ENCODE measurements at places on chromosomes 11 and 22.

DNA sequence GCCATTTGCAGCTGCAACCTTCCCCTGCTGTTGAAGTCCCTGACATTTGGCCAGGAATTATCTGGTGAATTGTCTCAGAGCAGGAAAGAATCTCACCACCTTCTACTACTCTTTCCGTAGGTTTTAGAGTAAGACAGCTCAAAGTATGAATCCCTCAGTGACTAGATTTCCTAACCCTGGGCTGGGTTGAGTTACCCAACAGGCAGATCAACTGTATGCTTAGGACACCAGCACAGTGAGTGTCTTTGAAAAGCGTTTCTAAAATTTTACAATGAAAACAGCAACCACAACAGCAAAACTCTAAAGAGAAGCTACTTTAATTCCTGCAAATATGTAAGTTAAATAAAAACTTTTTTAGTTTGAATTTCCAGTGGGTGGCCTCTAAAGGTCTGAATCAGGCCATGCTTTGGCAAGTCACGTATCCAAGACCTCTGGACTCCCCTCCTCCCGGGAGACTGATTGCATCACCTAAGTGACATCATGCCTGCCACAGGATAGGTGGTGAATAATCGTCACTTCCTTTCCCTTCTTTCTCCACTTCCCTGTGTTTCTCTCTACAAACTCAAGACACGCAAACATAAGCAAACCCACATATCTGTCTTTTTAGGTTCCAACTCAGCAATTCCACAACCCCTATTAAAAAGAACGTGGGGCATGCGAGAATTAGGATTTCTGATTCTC lies 7.8 kb downstream of the OR8B12 start:
- DNase-seq = no peak

GRCh38 chr11:6799402-6799801 lies at the start of gene OR6A2:
Gene OR6A2 (minus strand): TSS chr11:6799689. CDS start chr11:6795708, 3,981 bp downstream.
- no peak for DNase-seq

- no peak for DNase-seq
Measured at GRCh38 chr22:49672014-49672516, 155.6 kb downstream of the BRD1 start.

GRCh38 chr22:46557736-46558480 lies 20.5 kb upstream of the CELSR1 start:
- no peak for DNase-seq

DNA sequence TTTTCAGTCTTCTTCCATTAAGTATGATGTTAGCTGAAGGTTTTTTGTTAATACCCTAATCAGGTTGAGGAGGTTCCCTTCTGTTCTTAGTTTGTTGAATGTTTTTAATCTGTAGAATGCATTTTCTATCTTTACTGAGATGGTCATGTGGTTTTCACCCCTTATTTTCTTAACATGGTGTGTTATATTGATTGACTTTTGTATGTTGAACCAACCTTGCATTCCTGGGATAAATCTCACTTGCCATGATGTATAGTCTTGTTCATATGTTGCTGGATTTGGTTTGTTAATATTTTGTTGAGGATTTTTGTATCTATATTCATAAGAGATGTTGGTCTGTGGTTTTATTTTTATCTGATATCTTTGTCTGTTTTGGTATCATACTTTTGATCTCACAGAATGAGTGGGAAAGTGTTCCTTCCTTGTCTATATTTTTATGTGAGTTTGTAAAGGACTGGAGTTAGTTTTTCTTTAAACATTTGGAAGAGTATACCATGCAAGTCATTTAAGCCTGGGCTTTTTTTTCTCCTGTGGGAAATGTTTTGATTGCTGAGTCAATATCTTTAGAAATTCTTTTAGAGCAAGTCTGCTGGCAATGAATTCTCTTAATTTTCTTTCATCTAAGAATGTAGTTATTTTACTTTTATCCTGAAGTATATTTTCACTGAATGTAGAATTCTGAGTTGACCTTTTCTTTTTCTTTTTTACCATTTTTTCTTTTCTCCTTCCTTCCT lies 5.5 kb upstream of the P4HA3 start:
- no peak for DNase-seq

GRCh38 chr11:122743949-122744348 lies 88.4 kb downstream of the UBASH3B start:
- DNase-seq = peak; percentile 54

- no peak for DNase-seq
Measured at GRCh38 chr11:987671-988070, 48.8 kb downstream of the MUC6 start.

DNA sequence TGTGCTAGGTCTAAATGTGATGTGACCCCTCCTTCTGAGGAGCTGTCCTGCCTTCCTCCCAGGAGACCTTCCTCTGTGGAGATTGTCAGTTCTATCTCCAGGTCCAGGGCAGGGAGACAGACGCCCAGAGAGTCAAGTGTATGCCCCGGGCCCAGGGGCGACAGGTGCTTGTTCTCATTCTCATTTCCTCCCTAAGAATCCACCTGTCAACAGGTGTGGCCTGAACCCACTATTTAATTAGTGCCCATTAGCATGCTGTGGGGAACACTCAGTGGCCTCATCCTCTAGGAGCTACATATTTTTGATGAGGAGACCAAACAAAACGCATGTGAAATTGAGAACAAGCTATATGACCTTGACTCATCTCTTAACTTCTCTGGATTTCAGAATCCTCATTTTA lies 9.5 kb downstream of the PKNOX2 start:
- no peak for DNase-seq

GRCh38 chr11:6481924-6482275 lies 599 bp downstream of the TIMM10B start:
- no peak for DNase-seq

GRCh38 chr22:37439347-37439746 lies 12.1 kb upstream of the ELFN2 start:
- no peak for DNase-seq

DNA sequence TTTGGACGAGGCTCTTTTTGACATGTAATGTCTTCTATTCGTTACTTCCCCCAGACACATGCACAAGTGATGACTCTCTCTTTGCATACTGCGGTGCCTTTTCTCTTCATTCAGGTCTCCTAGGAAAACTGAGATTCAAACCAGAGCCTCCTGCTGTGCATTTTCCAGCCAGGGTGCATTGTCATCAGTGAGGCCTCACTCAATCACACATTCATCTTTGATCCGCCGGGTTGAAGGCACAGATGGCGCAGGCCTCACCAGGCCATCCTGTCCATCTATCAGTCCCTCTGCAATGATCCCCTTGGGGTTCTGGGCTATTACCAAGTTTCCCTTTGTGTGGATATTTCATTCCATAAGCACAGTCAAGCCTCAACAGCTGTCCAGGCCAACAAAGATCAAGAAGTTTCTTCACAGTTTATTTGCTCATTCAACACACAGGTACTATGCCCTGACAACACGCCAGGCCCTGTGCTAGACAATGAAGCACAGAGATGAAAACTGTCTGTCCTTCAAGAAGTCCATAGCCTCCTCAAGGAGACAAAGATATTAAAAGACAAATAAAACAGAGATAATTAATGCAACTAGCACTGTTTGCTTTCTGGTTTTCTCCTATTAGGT lies 107.8 kb downstream of the LARGE1 start:
- DNase-seq = no peak

- no peak for DNase-seq
Measured at GRCh38 chr22:25996669-25997068, 172.6 kb upstream of the SEZ6L start.

DNA sequence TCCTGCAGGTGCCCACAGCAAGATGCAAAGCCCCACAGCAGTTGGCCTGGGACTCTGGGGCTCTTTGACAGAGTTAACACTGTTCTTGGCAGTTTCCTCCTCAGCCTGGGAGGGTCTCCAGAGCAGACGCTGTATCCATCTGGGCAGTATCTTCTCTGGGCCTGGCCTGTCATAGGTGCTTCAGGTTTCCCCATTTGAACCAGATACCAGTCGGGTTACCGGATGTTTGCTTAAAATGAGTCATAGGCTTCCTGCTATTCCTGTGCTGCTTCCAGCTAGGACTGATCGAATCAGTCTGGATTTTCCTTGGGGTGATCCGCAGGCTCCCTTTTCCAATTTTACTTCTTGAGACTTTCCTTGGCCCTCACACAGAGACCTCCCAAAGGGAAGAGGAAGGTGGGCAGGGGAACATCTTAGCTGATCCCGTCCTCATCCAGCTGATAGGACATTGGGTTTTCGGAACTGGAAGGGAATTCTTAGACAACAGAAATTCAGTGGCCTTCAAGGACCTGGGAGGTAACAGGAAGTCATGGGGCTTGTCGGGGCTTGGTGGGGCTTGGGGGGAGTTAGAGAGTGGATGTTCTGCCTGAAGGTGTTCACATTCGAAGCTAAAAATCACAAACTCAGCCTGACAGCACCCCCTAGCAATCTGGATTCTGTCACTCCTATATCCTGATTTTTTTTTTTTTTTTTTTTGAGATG lies 2.4 kb upstream of the RANGAP1 start:
- DNase-seq = no peak

GRCh38 chr11:61954851-61955421 lies 4.8 kb downstream of the BEST1 start:
- no peak for DNase-seq

GRCh38 chr11:73321604-73322381 lies 13.7 kb downstream of the ARHGEF17 start:
- no peak for DNase-seq

- no peak for DNase-seq
Measured at GRCh38 chr22:32340411-32340810, 17.3 kb upstream of the RFPL3 start.

- DNase-seq = no peak
Measured at GRCh38 chr11:134200688-134201087, 23.1 kb downstream of the NCAPD3 start.

DNA sequence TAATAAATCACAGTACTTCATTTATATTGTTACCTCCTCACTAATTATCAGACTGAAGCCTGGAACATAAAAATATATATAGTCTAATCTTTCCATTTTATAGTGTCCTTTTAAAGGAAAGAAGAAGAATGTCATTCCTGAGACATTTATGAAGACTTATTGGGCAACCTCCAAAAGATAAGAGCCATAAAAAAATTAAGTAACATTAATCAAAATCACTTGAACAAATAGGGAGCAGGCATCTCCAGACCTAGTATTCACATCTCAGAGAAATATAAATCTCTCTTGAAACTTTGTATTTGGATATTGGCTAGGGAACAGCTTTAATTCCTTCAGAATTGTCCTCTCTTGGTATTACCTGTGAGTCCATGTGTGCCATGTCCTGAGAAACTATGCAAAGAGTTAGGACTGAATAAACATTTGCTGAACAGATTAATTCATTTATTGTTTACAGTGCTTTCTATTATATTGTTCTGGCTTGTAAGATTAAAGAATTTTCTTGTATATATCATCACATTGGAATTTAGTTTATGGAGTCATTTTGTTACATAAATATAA lies 530.5 kb upstream of the LRRC4C start:
- no peak for DNase-seq

DNA sequence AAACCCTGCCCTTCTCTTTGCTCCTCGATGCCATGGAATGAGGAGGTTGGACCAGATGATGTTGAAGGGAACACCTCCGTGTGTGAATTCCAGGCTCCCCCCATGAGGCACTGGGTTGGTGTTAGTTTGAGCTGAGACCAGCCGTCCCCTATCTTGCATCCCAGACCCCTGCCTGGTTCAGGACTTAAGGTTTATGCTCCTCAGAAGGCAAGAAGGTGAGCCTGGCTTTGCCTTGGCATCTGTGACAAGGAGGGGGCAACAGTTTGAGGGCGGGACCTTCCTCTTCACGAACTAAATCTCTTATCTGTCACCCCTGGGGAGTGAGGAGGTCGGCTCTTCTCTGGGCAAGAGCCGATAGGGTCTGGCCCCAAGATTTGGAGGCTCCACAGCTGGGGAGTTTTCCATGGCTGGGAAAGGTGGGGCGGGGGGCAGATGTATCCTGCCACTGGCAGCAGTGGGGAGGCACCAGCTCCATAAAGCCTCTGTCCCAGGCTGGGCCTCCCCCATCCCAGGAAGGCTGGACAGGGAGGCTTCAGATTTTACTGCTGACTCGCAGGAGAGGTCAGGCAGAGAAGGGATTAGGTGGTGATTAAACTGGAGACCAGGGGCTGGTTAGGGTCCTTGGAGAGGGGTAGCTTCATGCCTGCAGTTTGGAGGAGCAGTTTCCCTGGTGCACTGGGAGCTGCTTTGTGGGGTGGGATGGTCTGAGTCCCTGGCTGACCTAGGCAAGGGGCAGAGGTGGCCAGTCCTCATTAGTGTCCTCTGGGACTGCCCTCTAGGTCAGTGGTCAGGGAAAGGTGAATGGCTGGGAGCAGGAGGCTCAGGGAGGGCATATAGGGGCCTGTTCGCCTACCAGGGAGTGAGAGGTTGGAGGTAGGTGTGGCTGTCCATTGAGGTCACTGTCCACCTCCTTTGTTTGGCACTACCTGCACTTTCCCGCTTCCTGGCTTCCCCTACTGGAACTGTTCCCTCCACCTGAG lies 1.1 kb downstream of the SEC14L2 start:
- no peak for DNase-seq

DNA sequence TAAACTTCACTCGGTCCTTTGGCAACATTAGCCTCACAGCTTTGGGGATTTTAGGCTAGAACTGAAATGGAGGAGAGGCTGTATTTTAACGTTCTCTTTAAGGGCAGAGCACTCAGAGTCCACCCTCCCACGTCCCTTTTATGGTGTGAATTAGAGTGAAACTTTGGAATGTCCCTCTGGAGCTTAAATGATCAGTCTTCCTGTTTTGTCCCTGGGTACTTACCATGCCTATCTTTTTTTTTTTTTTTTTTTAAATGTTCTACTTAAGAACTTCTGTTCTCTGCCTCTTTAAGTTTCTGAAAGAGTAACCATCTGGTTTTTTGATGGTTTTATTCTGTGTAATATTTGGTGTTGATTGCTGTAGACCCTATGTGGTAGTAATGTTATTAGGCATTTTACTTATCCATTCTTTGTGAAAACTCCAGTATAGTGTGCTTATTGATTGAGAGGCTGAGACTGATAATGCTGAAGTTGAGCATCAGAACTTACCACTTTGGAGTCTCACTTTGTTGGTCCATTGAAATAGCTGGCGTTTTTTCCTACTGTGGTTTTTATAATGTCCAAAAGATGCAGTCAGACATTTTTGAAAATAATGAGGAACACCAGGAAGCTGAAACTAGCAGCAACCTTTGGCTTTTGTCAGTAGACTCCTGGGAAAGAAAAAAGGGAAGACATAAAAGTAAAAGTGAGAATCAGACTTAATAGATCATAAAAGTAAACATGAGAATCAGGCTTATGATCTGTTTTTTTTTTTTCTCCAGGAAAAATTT lies 11.6 kb downstream of the UVRAG start:
- DNase-seq = no peak

DNA sequence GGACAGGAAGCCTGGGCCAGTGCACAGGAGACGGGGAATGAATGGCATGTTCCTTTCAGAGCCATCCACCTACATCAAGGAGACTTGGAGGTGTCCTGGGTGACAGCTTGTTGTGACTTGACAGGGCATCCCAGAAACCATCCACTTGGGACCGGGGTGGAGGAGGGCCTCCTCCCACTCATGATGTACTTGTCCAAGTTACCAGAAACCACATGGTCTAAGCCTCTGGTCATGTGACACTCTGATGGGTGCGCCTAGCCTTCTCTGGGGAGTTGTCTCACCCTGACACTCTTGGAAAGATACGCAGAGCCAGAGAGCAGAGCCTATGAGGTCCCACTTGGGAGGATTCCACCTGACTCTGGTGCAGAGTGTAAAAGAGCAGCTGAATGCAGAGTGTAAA lies 21.6 kb upstream of the FXYD6 start:
- no peak for DNase-seq

Measured in stimulated activated CD4-positive, alpha-beta T cell treated with anti-CD3 and anti-CD28 coated beads, Interleukin-15, amount 100 ng/mL, for 1 hour (primary cell).